ENCODE measurements at places on chromosomes 6 and 20. TPM values are rescaled to one million over a fixed set of nuclear protein-coding genes. Genes with fewer than 3 reads are reported as not detected.

- DNase-seq = no peak
Measured at GRCh38 chr6:97958134-97958533, 675.1 kb upstream of the MMS22L start.

DNA sequence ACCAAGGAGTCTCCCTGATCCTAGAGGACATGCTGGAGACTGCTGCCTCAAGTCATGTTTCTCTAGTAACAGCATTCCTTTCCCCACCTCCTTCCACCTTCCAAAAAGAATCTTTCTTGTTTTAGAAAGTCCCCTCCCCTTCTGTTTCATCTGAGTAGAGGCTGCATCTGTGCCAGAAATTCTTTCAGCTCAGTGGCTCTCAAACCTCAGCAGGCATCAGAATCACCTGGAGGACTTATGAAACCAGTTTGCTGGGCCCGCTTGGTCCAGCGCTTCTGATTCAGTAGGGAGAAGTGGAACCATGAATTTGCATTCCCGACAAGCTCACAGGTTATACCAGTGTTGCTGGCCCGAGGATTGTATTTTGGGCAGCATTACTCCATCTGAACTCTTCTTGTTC, 55.1 kb downstream of the TMEM200A start:
- DNase-seq = no peak

GRCh38 chr6:34318499-34319470, 70.0 kb upstream of the SMIM29 start:
- no peak for DNase-seq

- DNase-seq = no peak
Measured at GRCh38 chr20:43870484-43870883, 44.2 kb upstream of the TOX2 start.

DNA sequence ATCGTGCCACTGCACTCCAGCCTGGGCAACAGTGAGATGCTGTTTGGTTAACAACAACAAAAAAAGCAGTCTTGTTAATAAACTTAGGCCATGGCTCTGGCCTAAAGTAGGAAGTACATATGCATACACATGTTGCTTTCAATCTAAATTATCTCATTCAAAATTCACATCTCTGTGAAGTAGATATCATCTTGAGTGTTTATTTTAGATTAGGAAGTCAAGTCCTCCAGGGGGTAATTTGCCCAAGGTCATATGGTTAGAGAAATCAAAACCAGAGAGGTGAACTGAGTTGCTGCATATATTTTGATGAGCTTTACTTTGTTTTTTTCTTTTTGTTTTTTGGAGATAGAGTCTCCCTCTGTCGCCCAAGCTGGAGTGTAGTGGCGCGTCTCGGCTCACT, 52.8 kb downstream of the B4GALT5 start:
- DNase-seq = no peak

- no peak for DNase-seq
Measured at GRCh38 chr6:92714346-92714745, 705.0 kb downstream of the EPHA7 start.

DNA sequence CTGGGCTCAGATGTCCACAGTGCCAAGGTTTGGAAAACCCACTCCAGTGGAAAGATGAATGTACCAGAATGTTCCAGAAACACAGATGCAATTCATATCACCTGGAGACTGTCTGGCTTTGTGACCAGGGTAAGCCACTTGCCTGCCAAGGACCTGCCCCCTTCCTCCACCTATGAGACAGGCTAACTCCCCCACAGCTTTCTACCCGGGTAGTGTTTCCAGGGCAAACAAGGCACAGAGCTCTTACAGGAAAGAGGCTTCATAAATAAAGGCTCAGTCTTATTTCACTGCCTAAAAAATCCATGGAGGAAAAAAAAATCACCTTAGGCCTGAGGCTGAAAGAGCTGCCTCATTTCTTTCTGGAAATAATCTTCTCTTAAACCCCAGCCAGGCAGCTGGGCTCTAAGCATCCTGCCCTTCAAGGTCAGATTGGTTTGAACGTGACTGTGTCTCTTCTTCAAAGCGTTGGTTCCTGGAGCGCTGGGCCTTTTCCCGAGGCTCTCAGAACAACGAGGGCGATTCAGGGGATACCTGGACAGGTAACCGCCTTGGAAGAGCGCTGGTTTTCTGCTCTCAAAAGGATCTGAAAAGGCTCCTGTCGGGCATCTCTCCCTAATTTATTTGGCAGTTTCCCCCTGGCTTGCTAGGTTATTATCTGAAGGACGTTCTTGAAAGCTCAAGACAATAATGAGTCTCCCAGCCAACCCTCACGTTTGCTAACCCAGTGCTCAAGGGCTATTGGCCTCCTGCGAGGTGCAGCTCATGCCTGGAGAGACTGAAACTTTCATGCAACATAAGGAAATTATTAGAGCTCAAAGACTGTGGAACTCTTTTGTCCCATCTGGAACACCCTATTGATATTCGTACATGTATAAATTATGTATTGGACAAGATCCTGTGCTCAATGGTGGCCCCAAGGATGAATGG, 199.2 kb upstream of the PMEPA1 start:
- peak; percentile 36 for DNase-seq

GRCh38 chr6:13923527-13924145, 1.1 kb upstream of the RNF182 start:
- no peak for DNase-seq

GRCh38 chr6:111406200-111406721, 76.8 kb downstream of the REV3L start:
- no peak for DNase-seq

- no peak for DNase-seq
Measured at GRCh38 chr6:142731611-142732010, 213.4 kb downstream of the HIVEP2 start.

- peak; percentile 86 for DNase-seq
Measured at GRCh38 chr6:722077-722524, 29.2 kb upstream of the EXOC2 start.

LHFPL5 gene
- total RNA-seq = not detected

TREM1 gene
- 9.8 TPM for total RNA-seq

NTSR1 gene
- total RNA-seq = 0.09 TPM

SMOC2 gene
- total RNA-seq = 45.6 TPM

TMC2 gene
- total RNA-seq = 0.22 TPM

RIPOR3 gene
- total RNA-seq = 26.3 TPM

SNX5 gene
- 85.3 TPM for total RNA-seq

Measured in sciatic nerve (tissue), 2 donors.